AML-193 (cell line): ENCODE measurements at places on chromosomes 7 and 10.

DNA sequence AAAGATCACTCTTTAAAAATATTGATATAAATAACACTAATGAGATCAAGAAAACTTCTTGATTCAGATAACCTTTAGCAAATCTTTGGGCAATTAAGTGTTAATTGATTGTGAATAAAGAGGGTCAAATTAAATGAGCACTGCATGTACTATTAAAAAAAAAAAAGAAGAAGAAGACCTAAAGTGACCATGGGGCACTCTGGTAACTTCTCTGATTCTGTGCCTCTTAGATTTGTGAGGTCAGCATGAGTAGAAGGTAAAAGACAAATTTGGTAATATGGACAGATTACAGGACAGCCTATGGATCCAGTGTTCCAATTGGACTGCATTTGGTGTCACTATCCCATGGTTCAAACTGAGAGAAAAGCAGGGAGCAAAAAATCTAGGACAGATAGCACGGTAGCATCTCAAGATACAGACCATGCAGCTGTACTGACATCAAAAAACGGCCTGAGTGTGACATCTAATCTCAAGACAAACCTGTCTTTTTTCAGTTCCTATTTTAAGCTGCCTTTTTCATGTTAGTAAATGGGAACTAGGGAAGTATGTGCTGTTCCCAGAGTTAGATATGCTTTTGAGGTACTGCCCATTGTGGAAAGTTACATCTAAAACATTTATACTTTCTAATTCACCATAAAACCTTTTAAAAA lies 128.0 kb downstream of the KCND2 start:
- DNase-seq: no peak

GRCh38 chr10:27245836-27246235 lies 5.2 kb upstream of the ACBD5 start:
- DNase-seq: no peak

- DNase-seq: no peak
These were observed 43.8 kb upstream of the ARID5B start for GRCh38 chr10:61857746-61858145.

- no peak for DNase-seq
These were observed 8.3 kb upstream of the ARHGAP21 start for GRCh38 chr10:24731942-24732341.

- DNase-seq: no peak
These were observed 3.0 kb downstream of the CALN1 start for GRCh38 chr7:72408966-72409637.

DNA sequence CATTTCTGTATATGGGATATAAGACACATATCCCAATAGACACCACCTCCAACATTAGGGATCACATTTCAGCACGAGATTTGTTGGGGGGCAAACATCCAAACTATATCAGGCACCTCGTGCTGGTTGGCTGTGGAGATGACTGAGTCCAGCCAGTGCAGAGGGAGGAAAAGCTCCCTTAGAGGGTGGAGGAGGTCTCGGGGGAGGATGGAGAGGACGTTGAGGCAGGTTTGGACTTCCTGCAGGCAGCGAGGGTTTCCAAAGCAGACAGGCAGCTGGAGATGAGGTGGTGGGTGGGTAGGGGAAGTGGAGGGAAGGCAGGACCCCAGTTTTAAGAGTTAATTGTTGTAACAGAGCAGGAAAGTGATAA lies 56.7 kb downstream of the EEPD1 start:
- no peak for DNase-seq

DNA sequence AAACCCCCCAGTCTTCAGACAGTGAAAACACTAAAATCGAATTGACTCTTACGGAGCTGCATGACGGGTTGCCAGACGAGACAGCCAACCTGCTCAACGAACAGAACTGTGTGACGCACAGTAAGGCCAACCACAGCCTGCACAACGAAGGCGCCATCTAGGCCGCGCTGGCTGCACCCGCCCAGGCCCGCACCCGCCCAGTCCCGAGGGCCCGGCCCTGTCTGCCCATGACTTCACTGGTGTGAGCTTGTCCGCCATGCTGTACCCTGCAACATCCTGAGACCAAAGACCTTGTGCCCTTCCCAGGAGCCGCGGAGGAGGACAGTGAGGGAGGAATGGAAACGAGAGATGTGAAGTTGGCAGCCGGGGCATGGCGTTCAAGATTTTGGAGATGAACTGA lies 116.1 kb downstream of the NT5C2 start:
- DNase-seq: no peak

DNA sequence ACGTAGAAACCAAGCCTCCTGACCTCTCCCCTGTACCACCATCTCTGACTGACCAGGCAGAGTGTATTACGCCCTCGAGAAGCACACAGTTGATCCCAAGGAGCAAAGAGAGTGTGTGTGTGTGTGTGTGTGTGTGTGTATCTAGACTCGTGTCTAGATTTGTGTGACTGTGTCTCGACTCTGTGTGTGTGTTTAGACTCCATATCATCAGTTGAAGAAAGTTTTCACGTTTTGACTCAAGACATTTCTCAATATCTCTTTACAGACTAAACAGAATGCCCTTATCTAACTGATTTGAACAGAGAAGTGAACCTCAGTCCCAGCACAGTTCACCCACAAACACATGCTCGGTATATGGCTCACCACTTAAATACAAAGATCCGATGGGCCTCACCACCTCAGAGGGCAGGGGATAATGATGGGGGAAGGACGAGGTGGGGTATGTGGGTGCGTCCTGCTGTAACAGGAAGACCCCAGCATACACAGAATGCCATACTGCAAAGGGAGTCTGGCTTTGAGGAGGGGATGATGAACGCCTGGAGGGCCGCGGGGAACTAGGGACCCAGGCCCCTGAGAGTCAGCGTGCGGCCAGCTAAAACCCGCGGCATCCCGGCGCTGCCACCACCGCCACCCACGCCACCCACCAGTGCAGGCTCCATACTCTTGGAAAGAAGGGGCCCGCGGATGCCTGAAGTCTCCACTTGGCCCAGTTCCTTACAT lies 780 bp downstream of the ALDH18A1 start:
- DNase-seq: peak; percentile 6

DNA sequence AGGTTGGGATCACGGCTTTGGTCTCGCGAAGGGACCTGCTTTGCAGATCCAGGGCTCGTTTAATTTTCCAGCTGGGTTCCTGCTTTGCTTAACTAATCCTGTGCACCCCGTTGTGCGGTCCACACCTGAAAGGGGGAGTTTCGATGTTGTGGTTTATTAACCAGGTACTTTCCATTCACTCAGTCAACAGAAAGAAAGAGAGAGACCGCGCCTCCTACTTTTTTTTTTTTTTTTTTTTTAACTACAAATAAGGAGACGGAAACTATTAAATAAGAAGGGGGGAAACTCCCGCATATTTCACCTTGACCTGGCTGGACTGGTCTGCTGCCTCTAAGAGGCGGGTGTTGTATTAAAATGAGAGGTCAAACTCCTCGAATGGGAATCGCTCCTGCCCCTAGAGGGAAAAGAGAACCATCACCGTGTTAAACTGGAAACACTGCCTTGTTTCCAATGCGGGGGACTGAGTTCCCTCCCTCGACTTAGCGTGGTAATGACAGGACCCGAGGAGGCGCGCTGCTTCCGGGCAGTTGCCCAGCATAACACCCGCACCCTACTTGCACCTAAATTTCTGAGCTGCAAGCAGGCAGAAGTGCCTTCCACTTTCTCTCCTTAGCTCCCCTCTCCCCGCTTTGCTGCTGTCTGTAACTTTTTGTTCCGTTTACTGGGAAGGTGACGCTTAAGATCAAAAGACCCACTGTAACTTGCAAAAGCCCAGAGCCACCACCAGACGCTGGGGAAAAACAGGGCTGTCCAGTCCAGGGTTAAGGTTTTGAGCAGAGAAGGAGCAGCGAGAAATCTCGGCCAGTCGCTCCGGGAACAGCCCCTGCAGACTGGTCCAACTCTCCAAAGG lies 1.1 kb upstream of the ITGB8 start:
- peak; percentile 71 for DNase-seq

GRCh38 chr7:130957137-130957513 lies 223.1 kb upstream of the KLF14 start:
- DNase-seq: no peak

DNA sequence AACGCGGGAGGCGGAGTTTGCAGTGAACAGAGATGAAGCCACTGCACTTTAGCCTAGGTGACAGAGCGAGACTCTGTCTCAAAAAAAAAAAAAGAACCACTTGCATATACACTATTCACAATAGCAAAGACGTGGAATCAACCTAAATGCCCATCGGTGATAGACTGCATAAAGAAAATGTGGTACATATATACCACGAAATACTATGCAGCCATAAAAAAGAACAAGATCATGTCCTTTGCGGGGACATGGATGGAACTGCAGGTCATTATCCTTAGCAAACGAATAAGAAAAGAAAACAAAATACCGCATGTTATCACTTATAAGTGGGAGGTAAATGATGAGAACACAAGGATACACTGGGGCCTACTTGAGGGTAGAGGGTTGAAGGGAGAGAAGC lies 39.5 kb downstream of the EGFR start:
- no peak for DNase-seq

DNA sequence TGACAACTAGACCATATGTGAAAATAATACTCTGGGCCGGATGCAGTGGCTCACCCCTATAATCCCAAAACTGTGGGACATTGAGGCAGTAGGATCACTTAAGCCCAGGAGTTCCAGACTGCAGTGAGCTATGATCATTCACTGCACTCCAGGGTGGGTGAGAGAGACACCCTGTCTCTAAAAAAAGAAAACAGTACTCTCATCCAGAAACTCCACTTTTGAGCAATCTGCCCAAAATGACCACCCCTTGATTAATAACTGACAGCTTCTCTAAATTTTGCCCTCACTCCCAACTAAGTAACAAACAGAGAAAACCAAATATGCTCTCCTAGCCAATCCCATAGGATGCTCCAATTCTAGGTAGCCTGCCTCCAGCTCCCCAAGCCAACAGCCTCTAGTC lies 62.5 kb upstream of the AKR1E2 start:
- no peak for DNase-seq

DNA sequence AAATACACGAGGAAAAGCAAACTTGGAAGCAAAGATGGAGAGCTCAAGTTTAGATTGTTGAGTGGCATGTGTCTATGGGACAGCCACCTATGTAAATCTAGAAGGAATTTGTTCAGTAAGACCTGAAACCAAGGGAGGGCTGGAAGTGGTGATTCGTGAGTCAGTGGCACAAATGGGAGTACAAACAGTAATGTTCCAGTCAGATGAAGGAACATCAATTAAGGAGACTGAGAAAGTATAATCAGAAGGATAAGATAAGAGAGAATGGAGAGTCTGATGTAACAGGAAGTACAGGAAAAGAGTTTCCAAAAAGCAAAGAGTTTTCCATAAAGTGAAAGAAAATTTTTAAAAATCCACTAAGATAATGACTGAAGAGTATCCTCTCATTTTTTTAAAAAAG lies 544.2 kb downstream of the KIF20B start:
- no peak for DNase-seq

- DNase-seq: peak; percentile 26
These were observed 566.4 kb downstream of the GFRA1 start for GRCh38 chr10:115706488-115707076.

GRCh38 chr10:82440775-82441174 lies 565.8 kb downstream of the NRG3 start:
- DNase-seq: no peak

DNA sequence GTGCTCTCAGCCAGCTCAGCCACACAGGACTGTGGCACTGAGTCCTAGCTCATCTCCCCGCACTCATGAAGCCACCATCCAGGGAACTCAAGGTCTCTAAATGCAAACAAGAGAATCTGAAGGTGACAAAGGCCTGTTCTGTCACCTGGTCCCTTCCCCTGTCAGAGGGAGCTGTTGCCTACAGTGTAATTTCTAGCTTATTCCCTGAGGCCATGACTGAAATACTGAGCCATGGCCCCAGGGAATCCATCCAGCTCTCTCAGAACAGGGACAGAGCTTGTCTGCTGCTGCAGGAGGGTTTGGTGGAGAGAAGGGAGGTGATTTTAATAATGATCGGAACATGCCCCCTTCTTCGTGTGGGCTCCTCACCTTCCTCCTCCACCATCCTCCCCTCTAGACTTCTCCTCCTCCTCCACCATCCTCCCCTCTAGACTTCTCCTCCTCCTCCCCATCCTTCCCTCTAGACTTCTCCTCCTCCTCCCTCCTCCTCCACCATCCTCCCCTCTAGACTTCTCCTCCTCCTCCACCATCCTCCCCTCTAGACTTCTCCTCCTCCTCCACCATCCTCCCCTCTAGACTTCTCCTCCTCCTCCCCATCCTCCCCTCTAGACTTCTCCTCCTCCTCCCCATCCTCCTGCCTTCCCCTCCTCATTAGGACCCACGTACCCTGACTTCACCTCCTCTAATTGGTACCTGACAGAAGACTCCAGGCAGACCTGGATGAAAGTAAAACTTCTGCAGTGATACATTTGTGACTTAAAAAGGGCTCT lies 338.0 kb upstream of the MKI67 start:
- DNase-seq: no peak

- DNase-seq: no peak
These were observed 81.6 kb upstream of the SP4 start for GRCh38 chr7:21346297-21346696.

- DNase-seq: no peak
These were observed at the start of gene CCL24 for GRCh38 chr7:75813781-75814236. TSS of gene CCL24 (minus strand) at chr7:75813806. CDS start at chr7:75813715, 91 bp downstream.
